Activated CD4-positive, CD25-positive, alpha-beta regulatory T cell (primary cell): ENCODE measurements at places on chromosomes 5 and 9.

DNA sequence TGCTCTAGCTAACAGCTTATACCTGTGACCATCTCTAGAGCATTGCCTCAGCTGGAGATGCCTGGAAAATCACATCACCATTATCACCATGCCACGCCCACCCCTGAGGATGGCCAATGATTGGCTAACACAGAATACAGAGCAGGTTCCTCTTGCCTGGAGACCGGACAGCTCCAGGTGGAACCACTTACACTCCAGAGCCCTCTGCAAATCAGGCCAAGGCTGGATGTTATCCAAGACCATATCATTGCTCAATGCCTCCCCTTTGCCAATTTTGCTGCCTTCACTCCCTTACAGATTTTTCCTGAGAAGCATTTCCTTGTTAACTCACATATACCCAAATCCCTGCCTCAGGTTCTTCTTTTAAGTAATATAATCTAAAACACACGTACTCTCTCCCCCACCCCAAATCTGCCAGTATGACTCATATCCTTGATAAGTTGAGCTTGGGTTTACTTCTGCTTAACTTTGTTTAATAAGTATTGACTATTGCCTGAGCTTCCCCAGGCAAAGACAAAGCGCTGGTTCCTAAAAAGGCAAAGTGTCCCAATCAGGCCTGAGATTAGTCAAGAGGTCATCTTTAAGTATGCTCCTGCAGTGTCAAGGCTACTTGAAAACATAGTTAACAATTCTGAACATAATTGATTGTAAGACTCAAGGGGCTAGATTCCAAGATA, 309.6 kb downstream of the EPB41L4A start:
- DNase-seq: no peak

- DNase-seq: no peak
Observed at GRCh38 chr5:18393565-18394442, 759.5 kb downstream of the TAF11L14 start.

- no peak for DNase-seq
Observed at GRCh38 chr5:35902046-35902672, 36.3 kb downstream of the CAPSL start.

DNA sequence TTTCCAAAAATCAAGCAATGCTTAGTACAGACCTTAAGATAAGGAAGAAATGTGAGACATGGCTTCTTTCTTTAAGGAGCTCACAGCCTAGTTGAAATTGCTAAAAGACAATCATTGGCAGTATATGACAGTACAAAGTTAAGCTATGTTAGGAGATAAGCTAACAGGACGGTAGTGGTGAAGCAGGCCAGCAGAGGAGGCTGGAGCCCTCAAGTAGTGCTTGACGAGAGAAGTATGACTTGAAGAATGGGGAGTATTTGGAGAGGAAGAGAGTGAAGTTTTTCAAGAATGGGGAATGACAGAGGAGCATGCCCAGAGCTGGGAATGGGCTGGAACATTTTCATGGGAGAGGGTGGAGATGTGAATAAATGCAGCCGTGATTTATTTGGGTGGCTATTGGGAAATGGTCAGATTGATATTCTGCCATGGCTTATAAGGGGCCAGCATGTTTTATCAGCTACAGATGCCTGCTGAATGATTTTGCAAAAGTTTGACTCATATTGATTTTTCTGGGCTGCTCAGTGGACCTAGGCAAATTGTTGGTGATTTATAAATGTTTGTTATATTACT, 43.7 kb downstream of the LURAP1L start:
- no peak for DNase-seq

- DNase-seq: no peak
Observed at GRCh38 chr9:20790721-20791120, 106.7 kb downstream of the FOCAD start.

DNA sequence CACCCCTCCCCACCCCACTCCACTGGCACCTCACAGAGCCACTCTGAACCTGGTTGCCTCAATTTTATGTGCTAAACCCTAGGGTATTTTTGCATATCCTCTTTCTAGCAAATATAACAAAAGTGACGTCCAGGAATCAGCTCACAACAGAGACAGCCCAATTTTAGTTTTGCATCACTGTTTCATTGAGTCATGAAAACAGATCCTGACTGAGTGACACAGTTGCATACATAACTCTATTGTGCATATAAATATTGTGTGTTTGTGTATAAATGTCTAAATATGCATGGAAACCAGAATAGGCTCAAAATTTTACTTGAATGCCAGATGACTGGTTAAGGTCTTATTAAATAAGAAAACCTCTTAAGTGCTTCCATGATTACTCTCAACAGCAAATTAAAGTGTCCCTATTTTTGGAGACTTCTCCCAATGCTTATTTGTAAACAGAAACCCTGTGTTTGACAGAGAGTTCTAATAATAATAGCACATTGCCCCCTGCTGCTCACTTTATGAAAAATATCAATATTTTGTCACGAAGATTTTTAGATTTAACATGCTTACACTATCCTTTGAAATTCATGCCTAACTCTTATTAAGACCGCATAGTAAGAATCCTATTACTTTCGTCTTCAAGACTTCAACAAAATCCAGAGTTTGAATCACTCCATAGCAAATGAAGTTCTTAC, 75.5 kb upstream of the PRRC1 start:
- no peak for DNase-seq

DNA sequence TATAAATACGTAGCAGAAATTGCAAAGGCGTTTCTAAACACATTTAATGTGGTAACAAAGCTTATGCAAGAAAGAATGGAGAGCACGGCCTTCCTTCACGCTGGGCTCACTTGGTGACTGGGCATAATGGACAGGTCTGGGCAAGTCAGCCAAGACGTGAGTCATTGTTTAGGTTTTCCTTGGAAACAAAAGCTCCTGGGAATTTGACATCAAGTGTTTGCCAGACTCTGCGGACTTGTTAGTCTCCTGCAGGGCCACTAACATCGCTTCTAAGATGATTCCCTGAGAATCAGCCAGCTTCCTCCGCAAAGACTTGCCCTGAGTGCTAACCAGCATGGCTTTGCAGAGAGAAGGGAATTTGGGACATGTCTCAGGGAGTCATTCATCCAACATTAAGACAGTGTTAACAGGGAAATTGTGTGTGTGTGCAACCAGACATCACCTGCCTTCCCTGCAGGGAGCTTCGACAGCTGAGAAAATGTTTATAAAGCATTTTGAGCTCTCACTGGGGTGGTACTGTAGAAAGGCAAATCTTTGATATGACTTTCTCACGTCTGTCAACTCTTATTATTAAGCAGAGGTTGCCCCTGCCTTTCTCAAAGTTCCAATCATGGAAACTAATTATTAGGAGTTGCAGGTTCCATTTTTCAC, 182.5 kb downstream of the NTRK2 start:
- DNase-seq: no peak

GRCh38 chr5:7221041-7221440, 174.9 kb upstream of the ADCY2 start:
- no peak for DNase-seq

GRCh38 chr9:112203536-112203935, 28.4 kb upstream of the SUSD1 start:
- DNase-seq: no peak

DNA sequence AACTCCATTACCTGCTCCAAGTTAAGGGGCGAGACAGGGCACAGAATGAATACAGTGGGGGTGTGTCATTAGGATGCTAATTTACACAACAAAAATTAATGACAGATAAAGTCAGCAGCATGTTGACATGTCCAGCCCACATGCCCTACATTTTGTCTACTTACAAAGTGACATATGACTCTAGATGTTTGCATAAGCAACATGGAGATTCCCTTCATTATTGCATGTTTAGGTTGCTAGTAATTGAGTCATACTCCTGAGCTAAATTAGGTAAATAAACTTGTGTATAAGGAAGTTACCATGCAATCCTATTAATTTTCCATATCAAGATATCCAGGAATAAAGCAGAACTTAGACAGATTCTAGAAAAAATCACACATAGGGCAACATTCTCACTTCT, 232.2 kb downstream of the PDE4D start:
- DNase-seq: no peak

- DNase-seq: no peak
Observed at GRCh38 chr5:3597167-3598007, 1.8 kb downstream of the IRX1 start.

GRCh38 chr9:37369671-37370070, 52.8 kb upstream of the GRHPR start:
- DNase-seq: no peak

DNA sequence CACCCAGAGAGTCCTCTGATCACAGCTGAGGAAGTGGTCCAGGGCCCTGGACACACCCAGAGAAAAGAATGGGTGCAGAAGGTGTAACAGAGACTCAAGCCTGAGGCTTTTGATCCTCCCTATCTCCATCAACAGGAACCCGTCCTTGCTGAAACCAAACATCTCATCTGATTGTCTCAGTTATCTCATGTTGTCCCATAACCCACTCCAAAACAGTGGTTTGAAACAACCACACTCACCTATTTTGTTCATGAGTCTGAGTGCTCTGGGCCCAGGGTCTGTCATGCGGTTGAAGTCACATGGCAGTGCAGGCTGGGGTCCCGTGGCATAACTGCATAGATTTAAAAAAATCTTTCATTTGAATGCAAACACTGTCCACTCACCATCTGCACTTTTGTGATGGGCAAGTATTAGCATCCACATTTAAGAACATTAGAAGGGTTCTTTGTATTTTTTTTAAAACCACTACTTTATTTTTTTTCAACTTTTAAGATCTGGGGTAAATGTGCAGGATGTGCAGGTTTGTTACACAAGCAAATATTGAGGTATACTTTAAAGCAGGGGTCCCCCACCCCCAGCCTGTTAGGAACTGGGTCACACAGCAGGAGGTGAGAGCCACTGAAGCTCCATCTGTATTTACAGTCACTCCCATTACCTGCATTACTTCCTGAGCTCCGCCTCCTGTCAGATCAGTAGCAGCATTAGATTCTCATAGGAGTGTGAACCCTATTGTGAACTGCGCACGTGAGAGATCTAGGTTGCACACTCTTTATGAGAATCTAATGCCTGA, 255.8 kb downstream of the ROR2 start:
- no peak for DNase-seq

DNA sequence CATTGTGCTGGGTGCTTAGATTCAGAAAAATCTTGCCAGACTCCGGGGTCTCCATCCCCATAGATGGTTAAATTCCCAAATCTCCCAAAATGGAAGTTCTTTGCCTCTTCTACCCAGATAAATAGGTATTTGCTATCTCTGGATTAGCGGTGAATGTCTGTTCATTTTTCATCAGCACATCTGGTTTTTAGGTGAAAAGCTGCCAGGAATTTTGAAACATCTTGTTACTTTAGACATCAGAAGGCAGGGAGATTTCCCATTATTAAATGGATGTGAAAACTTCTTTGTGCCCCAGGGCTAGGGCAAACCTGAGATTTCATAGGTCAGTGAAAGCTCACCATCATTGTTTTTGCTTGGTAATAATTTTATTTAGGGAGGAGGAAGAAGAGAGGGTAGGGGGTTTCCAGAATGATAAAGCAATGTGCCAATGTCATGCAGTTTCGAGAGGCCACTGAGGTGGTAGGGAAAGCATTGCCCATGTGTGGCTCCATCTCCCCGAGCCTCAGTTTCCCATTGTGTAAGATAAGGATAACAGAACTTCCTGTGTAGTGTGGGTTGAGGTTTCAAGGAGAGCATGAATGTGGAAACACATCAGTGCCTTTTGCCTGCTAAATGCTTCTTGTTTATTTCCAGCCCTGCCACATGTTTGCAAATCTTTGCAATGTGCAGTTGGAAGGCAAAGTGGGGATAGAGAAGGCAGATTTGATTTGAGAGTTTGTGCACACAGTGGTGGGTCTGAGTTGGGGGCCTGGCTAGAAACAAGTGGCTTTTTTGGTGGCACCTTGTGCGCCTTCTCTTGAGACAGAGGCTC, 147.2 kb upstream of the KLF4 start:
- DNase-seq: no peak

GRCh38 chr9:116504893-116505480, 182.1 kb upstream of the TRIM32 start:
- DNase-seq: no peak

DNA sequence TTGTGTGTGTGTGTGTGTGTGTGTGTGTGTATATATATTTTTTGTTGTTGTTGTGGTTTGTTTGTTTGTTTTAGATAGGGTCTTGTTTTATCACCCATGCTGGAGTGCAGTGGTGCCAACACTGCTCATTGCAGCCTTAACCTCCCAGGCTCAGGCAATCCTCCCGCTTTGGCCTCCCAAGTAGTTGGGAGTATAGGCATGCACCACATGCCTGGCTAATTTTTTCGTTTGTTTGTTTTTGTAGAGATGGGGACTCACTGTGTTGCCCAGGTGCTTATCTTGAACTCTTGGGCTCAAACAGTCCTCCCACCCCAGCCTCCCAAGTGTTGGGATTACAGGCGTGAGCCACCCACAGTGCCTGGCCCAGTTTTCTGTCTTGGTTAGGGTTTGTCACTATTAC, 77.3 kb downstream of the GAPVD1 start:
- no peak for DNase-seq

DNA sequence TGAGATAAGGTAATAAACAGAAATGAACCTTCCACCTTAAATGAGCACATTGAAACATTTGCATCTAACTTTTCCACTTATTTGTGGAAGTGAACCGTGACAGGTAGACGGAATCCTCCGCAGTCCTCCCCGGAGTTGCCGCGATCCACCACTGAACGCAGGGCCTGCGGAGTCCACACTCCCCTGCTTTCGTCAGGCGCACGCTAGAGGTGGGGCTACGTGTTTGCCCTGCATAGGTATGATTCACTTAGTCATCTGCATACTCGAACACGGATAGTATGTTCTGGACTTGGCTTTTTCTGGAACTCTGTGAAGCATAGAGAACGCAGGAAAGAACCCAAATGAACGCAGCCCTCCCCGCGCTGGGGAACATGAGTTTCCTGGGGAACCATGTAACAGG, 272.8 kb upstream of the IRX4 start:
- no peak for DNase-seq

DNA sequence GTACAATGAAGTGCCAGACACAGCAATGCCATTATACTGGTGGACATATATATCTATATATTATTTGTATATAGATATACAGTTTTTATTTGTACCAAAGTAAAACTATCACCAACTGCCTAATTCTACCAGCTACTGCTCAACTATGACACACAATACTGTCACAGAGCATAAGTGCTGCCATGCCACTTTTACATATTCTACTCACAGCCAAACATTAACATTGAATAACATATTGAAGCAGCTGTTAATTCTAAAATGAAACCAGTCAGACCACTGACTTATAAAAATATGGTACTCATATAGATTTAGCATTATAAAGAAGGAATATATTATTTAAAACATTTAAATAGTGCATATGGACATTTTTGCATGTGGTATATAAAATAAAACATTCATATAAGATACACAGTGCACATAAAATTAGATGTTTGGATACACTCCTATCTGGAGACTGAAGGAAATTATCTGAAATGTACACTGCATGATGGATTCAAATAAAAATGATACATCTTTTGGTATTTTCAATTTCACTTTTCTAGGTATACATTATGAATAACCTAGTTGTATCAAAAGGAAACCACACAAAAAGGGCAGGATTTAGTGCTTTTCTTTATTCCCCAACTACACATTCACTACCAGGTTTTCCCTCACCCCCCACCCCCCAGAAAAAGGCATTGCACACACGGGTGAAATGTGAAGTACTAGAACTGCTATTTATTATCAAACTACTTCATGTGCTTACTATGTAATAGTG, 48.9 kb downstream of the PKD2L2 start:
- DNase-seq: no peak
